ENCODE measurements at places on chromosomes 3 and 15. TPM values are rescaled to one million over a fixed set of nuclear protein-coding genes. Genes with fewer than 3 reads are reported as not detected.

The GRK7 gene
- not detected for total RNA-seq

The TMEM40 gene
- total RNA-seq = not detected

The LRTM1 gene
- not detected for total RNA-seq

The SH2D7 gene
- total RNA-seq = not detected

The NANOGP8 gene
- 0.64 TPM for total RNA-seq

The COPG1 gene
- 271 TPM for total RNA-seq

The PPM1L gene
- 1.6 TPM for total RNA-seq

The PP2D1 gene
- not detected for total RNA-seq

The GATM gene
- 1.3 TPM for total RNA-seq

The VIPR1 gene
- total RNA-seq = 13.5 TPM

The ATP2B2 gene
- not detected for total RNA-seq
